Activated naive CD4-positive, alpha-beta T cell (primary cell): ENCODE measurements at places on chromosomes 11 and 22.

DNA sequence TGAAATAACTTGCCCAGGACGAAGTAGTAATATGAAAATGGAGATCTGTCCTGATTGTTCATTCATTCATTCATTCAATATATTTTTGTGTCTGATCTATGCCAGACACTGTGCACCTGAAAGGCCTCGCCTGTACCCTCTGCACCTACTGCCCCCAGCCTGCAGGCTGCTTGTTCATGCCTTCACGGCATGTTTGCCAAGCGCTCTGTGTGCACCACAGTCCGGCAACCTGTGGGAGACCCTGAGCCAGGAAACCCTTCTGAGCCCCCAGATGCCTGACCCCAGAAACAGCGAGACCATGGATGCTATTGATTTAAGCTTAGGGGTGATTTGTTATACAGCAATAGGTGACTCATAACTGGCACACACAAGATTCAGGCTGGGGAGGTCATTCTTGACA is 47.0 kb downstream of the RTL6 start:
- no peak for DNase-seq

- no peak for DNase-seq
Observed at GRCh38 chr22:44179989-44180705, 578 bp upstream of the PARVG start.

DNA sequence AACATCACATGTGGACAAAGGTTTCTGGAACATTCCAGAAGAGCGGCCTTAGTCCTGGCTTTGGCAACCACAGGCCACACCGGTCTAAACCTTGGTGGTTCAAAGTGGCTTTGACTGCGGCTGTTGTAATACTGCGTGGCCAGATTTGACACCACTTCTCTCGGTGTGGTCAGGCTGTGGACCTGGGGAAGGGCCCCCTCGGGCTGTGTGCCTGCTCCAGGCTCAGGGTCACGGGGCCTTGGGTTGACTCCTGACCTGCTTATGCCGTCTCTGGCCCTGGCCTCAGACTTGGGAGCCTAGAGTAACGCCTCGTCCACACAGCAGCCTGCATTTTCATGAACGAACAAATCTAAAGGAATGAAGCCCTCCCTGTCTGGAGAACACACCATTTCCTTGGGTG is 118.0 kb downstream of the PHF21B start:
- no peak for DNase-seq

- no peak for DNase-seq
Observed at GRCh38 chr11:18065572-18065971, 19.5 kb upstream of the TPH1 start.

DNA sequence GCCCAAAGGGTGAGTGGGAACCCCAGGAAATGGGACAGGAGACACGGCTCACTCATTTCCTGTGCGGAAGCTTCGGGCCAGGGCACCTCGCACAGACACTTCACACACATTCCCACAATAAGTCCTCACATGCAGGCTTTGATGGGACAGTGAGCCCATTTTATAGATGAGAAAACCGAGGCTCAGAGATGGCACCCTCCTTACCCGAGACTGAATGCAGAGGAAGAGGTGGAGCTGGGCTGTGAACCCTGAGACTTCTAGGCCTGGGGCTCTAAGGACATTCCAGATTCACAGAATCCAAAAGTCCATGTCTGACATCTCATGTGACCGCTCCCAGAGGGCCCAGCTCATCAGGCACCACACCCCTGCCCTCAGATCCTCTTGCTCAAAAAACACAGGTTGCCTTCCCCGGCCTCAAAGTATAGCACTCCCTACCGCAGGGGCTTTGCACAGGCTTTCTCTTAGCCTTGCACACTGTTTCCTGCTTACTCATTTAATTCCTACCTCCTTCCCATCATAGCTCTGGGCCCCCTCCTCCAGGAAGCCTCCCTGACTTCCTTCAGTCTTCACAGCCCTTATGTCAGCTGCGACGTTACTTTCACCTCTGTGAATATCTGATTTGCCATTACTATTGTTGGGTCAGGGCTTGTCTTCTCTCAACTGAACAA is 57.1 kb upstream of the TCF20 start:
- DNase-seq, result no peak

GRCh38 chr22:30047364-30047738 is 32.9 kb upstream of the HORMAD2 start:
- no peak for DNase-seq

GRCh38 chr22:17578136-17578754 is 14.9 kb downstream of the SLC25A18 start:
- DNase-seq, result no peak

DNA sequence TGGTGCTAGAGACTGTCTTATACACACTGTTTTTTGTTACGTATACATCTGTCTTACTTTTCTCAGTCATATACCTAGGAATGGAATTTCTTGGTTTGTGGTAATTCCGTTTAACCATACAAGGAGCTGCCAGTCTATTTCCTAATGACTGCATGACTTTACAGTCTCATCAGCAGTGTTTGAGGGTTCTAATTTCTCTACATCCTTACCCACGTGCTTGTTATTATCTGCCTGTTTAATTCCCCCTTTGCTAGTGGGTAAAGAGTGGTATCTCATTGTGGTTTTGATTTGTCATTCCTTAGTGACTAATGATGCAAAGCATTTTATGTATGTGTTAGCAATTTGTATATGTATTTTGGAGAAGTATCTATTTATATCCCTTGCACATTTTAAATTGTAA is 1008.0 kb downstream of the FAM181B start:
- DNase-seq, result no peak

GRCh38 chr11:673866-674265 is 21.2 kb downstream of the DEAF1 start:
- no peak for DNase-seq

- DNase-seq, result no peak
Observed at GRCh38 chr11:73645972-73646631, at the start of gene PLEKHB1. PLEKHB1 (plus strand) TSS chr11:73646581; CDS start chr11:73646609, 28 bp downstream.

DNA sequence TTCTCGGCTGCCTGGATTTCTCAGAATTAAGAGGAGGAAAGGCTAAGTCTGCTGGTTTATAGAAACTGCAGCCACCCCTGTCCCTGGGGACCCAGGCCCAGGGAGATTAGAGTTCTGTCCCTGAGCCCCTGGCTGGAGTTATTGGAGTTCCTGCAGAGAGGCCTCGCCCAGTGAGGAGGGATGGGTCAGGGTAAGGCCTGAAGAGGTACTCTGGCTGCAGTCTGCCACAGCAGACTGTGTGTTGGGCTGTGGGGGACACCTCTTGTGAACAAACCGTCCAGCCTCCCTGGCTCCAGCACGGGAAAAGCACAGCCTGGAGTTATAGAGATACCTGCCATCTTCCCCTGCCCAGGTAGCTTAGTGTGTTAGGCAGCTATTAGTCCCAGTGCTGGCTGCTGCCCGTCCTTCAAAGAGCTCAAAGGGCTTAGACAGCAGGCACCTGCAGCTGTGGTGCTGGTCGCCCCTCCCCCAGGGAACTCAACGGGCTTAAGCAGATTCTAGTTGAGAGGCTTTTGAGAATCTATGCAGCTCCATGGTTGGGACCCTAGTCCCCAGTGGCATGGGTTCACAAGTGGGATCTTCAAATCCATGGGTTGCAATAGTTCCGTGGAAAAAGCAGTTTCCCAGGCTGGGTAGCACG is 36.6 kb upstream of the MUC15 start:
- DNase-seq, result no peak

- DNase-seq, result no peak
Observed at GRCh38 chr11:14300661-14301304, 58.2 kb downstream of the RRAS2 start.

- DNase-seq, result peak; percentile 85
Observed at GRCh38 chr11:67464411-67465188, 4.5 kb downstream of the TMEM134 start.

GRCh38 chr22:30381264-30381663 is 5.9 kb downstream of the RNF215 start:
- DNase-seq, result no peak

DNA sequence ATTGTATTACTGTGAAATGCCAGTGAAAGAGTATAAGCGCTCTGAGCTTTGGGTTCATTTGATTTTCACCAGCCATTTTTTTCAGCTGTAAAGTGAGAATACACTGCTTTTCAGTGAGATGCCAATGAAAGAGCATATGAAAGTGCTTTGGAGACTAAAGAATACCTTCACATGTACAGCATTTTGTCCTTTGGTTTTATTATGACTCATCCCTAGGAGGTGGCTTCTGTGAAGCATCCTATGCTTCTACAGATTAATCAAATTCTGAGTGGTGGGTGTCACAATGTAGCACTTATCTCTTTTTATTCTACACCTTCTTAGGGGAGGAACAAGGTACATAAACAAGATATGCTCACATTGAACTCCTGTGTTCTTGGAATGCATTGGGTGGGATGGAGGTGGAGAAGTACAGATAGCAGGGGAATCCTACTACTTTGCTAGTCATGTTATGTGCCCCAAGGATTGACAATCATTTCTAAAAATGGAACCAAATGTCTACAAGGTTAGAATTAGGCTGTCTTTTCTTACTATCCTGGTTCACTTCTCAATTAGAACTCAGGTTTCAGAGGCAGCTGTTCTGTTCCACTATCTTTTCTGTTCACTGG is 18.7 kb downstream of the TRIM44 start:
- DNase-seq, result no peak

GRCh38 chr11:126308271-126308671 is 4.4 kb downstream of the DCPS start:
- no peak for DNase-seq

DNA sequence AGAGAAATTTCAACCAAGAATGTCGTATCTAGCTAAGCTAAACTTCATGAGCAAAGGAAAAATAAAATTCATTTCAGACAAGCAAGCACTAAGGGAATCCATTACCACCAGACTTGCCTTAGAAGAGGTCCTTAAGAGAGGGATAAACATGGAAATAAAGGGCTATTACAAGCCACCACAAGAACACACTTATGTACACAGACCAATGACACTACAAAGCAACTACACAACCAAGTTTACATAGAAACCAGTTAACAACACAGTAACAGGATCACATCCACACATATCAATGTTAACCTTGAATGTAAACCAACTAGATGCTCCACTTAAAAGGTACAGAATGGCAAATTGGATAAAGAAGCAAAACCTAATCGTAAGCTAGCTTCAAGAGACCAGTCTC is 38.0 kb downstream of the TMEM123 start:
- DNase-seq, result no peak

- no peak for DNase-seq
Observed at GRCh38 chr11:116062490-116063171, 558.4 kb upstream of the CADM1 start.

GRCh38 chr11:33368931-33369330 is 111.8 kb downstream of the HIPK3 start:
- no peak for DNase-seq
